ENCODE measurements at places on chromosomes 11 and 22.
A peak's percentile ranks its signal among the peaks of the same experiment; 100 is the strongest.

DNA sequence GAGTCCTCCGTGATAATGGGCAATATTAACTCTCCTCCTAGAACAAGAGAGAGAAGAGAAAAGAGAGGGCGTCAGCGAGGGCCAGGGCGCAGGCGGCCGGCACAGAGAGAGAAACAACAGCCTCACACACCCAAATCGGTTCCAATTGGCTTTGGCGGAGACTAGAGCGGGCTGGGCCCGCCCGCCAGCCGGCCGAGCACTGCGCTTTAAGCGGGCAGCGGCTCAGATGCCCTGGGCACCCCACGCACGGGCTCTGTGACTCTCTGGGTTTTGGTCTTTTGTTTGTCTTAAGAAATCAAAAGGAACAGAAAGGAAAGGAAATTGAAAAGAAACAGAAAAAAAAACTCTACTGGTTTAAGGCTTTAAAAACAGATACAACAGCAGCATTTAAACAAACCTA, 17.0 kb downstream of the SLC22A12 start:
- DNase-seq = no peak

DNA sequence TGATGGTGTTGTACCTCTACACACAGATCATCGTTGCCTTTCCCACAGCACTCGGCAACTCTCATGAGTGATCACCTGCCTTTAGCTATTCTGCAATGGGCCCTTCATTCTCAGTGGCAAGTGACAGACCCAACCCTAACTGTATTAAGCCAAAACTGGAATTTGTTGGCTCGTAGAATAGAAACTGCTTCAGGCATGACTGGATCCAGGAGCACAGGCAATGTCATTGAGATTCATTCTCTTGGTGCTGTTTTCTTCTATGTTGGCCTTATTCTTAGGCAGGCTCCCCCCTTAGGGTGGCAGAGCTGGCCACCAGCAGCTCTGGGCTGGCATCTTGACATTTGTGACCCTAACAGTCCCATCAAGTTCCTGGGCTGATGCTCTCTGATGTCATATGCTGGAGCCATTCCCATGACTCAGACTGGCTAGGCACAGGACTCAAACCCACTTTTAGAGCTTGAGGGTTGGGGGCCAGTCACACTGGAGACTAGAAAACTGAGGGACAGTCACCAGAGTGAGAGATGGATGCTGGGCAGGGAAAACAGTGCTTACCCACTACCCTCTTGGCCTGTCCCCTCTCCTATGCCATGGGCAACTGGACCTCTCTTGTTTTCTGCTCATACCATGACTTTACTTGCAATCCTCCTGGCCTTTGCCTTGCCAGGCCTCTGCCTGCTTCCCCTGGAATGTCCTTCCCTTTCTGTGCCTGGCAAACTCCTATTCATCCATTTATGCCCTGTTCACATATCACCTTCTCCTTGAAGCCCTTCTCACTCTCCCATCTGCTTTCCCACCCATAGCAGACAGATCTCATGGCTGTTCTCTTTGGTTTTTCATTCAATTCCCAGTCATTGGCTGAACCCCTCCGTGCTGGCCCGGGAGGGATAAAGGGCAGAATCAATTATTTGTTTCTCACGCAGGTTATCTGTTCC, 7.1 kb upstream of the CDC42EP2 start:
- DNase-seq = no peak

DNA sequence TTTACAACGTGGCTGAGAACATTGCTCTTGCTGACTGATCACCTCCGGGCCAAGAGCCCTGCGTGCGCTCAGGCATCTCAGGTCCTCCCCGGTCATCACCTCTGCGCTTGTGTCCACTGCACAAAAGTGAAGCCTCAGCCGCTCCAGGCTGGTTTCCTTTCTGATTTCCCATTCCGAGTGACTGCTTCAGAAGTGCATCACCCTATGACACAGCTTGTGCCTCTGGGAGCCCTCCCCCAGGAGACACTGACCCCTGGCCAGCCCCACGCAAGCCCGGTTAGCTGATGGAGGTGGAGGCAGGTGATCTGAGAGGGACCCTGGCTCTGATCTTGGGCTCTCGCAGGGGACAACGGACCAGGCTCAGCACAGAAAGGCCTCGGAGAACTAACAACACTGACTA, 38.3 kb upstream of the GNB1L start:
- DNase-seq = no peak

DNA sequence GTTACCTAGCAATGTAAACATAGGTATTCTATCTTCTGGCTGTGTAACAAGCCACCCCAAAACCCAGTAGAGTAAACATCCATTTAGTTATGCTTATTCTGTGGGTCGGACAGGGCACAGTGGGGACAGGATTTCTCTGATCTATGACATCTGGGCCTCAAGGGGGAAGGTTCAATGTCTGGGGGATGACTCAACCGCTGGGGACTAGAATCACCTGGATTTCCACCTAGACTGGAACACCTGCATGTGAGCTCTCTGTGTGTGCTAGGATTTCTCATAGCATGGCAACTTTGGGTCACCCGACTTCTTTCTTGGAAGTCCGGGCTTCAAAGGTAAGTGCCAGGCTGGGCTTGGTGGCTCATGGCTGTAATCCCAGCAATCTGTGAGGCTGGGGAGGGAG, 36.5 kb upstream of the MICAL2 start:
- DNase-seq = no peak

- peak; percentile 96 for DNase-seq
Observed at GRCh38 chr22:36659762-36660509, 43.6 kb downstream of the CACNG2 start.

DNA sequence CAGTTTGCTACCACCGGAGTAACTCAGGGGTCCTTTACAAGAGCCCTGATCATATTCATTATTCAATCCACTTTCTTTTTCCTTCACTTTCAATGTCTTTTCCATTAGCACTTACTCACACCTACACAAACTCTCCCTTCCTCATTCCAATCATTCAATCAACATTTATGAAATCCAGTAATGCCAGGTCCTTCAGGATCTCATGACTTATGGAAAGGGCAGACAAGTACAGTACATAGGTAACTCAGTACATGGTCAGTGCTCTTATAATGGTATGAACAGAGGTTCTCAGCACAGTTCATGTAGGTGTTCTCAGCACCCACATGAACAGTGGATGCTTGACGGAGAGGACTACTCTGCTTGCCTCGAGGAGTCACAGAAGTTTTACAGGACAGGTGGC, 106.6 kb downstream of the USP35 start:
- DNase-seq = no peak

GRCh38 chr22:49230194-49230577, 597.5 kb downstream of the BRD1 start:
- DNase-seq = no peak

DNA sequence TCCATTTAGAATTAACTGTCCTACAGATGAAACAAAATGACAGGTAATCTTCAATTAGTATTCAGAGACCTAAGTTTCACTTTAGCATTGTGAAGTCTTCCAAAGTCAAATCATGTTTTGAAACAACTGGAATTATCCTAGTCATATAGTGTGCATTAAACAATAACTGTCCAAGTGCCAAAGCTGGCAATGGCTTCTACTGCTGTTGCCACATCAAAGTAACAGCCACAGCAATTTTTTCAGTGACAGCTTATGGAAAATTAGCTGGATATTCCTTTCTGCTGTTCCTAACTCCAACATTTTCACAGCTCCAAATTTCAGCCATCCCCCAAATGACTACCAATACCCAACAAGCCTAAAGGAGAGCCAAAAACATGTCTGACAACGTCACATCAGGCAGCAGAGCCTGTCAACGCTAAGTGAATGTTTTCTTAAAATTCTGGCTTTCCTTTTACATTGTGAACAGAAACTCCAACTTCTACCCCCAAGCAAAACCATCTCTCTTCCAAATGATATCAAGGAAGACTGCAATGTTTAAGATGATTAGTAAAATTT, 45.3 kb upstream of the CCDC34 start:
- no peak for DNase-seq
